LoVo (cell line): ENCODE measurements at places on chromosomes 4 and X.

GRCh38 chr4:182291175-182291574 is 48.0 kb downstream of the TENM3 start:
- no peak for DNase-seq

DNA sequence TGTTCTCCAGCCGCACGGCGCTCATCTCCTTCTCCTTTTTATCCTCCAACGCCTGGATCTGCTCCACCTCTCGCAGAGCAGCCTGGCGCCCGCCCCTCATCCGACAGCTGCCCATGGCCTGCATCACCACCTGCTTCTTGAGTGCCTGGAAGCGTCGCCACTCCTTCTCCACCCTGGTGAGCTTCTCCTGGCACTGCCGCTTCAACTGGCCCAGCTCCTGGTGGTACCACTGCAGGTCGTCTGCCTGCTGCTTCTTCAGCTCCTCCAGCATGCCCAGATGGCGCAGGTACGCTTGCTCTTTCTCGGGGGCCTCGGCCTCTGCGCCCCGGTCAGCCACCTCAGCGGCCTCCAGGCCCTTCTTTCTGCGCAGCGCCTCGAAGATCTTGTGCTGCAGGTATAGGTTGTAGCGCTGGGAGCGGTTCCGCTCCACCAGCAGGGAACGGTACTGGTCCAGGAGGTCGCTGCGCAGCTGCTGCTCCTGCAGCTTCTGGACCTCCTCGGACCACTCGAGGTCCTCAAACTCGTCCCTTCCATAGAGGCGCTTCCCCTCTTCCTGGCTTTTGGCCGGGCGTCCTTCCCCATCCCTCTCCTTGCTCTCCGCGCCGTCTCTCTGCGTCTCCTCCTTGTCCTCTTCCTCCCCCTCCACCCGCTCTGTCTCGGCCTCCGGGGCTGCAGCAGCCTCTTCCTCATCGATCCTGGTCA is 1.2 kb upstream of the TADA2B start:
- DNase-seq: no peak

GRCh38 chr4:78779280-78779679 is 3.1 kb downstream of the BMP2K start:
- no peak for DNase-seq

- DNase-seq: no peak
Measured at GRCh38 chrX:113726009-113726408, 857.9 kb upstream of the HTR2C start.

DNA sequence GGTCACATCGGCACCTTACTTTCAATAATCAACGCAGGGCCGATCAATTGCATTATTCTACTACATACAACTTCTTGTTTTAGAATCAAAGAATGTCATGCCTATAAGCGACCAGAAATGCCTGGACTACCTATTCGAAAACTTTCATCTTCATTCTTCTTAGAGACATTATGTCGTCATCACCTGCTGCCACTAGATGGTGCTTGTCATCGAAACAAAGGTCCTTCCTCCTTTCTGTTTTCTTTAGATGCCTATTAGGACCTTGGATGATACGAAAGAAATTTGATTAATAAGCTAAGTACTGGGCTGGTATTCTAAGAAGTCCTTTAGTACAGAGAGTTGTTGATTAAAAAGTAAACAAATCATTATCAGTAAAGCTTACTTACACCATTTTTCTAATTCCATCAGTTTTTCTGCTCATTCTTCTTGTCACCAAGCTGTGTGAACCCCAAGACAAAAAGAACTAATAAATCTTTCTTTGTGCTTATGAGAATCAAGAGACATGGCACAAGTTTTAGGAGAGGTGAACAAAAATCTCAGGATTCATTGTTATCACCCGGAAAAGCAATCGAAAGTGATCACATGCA is 154.5 kb upstream of the SLC4A4 start:
- DNase-seq: peak; percentile 67

DNA sequence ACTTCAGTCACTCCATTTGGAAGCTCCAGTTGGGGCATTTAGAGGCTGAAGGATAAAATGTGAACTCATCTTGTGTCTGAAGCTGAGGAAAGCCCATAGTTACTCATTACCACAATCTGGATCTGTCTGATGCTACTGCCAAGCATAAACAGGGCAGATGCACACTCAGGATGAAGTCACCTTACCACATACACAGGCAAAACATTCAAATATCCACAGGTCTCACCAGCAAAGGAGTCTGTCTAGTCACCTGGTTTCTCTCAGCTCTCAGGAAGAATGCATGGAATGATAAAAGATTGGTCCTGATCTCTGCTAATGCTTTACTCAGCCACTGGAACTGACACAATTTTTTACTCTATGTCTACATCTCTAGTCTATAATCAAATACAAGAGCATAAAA is 13.0 kb upstream of the ODAPH start:
- DNase-seq: peak; percentile 15

- DNase-seq: no peak
Measured at GRCh38 chr4:48761286-48761685, 18.8 kb downstream of the FRYL start.

DNA sequence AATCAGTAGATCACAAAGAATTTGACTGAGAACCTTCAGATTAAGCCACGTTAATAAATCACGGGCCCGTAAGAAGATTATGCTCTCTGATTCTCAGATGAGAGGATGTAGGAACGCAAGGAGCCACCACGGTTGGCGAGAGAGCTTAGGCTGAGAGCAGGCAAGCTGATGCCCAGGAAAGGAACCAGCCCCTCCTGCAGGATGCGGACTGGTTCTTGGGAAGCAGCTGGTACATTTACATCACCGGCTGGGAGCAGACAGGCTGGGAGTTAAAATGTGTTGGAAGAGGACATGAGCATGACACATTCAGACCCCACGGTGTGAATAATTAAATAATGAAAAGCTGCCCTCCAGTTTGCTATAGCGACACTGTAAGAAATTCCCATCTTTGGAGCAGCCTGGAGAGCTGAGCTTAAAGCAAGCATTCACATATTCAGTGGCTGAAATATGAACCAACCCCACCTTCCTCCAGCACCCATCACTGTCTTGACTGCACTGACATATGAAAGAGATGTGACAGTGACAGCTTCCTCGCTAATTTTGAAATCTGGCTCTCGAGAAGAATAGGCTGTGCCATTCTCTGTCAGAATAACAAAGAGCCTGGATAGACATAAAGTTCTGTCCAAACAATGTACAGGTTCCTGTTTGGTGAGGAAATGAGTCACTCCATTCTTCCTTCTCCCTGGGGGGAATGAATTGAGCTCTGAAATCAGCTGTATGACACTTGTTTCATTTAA is 33.1 kb downstream of the LNX1 start:
- no peak for DNase-seq

DNA sequence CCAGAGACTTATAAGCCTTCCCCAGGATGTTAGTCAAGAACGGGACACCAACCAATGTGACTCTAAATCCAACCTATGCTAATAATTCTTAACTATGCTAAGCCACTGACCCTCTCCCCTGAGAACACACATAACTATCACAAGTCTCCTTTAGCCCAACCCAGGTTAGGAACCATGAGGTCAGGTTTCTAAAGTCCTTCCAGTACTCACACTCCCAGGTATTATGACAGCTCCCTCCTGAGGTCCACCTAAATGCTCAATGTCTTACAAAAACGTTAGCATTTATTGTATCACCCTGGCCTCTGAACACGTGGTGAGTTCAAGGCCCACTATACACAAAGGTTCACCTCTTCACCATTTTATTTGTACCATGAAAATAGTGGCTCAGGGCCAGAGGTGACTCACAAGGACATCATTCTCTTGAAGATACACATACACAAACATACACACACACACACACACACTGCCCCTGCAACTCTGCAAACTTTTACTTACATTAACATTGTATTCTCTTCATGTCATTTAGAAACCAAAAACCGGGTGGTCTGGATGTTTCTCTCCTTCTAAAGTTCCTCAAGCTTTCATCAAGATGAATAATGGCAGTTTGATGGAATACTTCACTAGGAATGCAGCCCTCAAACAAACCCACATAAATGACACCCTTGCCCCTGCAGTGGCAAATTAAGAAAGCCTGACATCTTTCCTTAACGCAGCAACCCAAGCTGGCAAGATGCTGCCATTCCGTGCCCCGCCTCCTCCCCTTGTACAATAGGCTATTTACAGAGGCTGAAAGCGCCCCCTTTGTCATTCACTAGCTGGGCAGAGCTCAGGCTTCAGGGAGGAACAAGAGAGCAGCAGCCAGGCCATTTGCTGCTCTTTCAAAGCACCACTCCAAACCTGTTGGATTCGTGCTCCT is 17.7 kb downstream of the ACSL1 start:
- DNase-seq: no peak

- DNase-seq: no peak
Measured at GRCh38 chrX:150907474-150907873, 9.0 kb upstream of the CD99L2 start.

DNA sequence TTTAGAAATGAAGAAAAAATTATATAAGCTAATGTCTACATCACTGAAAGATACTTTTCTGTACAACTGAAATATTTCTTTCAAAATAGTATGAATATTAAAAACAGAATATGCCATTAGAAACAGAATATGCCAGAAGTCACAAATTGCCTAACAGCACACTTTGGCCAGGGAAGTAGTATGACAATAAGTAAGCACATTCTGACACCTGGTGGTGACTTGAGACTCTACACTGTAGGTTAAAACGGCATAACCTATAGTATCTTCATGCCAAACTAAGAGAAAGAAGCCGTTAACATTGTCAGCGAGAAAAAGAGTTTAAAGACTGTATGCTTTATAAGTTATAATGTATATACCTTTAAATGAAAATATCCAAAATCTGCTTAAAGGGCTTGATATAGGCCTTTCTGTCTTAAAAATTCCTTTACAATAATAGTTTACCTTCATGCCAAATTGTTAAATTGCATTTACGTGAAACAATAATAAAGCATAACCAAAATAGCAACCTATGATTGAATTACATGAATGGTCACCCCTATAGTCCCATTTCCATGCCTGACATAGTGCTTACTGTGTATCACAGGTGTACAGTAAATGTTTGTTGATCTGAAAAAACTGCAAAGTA is 32.8 kb downstream of the FAM13A start:
- DNase-seq: peak; percentile 76

DNA sequence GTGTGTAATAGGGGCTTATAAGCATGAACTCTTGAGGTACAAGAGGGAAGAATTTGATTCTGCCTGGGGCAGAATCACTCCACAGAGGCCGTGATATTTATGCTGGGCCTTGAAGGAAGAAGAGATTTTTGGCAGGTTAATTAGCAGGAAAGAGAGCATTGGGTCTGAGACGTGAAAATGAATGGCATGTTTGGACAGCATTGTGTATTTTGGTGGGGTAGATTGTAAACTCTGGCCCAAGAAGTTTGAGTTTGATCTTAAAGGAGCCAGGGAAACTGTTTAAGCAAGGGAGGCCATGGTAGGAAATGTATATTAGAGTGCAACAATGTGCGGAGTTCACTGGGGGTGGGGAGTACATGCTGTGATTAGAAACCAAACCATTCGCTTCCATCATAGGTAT is 62.4 kb downstream of the NPNT start:
- DNase-seq: no peak

GRCh38 chrX:48854898-48855297 is 19.5 kb upstream of the PCSK1N start:
- DNase-seq: no peak

DNA sequence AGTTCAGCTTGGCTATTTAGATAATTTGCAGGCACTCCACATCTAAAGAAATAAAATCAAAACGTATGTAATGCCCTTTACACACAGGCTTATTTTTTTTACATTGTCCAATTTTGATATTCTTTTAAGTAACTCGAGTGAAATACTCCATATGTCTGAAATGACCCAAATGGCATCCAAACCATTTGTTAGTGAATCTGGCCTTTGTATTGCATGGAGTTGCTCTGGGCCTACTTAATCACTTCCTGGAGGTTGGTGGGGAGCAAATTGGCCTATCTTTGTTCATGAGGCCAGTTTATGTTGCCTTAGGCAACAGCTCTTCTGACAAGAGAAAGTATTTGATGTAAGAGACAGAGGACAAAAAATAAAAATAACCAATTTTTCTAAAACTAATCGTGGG is 47.6 kb upstream of the TMEM131L start:
- DNase-seq: no peak

GRCh38 chr4:153790962-153791551 is 2.2 kb upstream of the SFRP2 start:
- no peak for DNase-seq

- DNase-seq: no peak
Measured at GRCh38 chr4:106677213-106677612, 308.6 kb upstream of the GIMD1 start.

GRCh38 chrX:127519323-127519722 is 532.9 kb downstream of the ACTRT1 start:
- no peak for DNase-seq

- DNase-seq: no peak
Measured at GRCh38 chrX:154834562-154834961, at the start of gene SMIM9. Gene SMIM9, minus strand, starts transcription at chrX:154834662. Its CDS starts 3,806 bp downstream, at chrX:154830856.

GRCh38 chr4:169621731-169622492 is 1.5 kb downstream of the CLCN3 start:
- DNase-seq: peak; percentile 79

DNA sequence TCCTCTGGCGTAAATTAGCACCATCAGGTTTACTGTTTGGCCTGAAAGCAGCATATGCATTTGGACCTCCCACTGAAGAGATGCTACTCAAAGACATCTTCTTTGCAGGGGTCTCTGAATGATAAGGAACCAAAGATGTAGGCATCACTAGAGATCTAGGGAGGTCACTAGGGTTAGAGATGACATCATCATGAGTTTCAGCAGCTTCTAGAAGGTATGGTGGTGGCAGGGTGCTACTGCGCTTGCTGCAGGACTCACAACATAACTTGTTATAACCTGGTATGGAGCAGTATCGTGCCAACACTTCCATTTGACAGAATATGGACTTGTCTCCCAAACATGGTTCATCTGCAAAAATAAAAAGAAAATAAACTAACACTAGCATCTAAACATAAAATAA is 251.6 kb downstream of the NPFFR2 start:
- DNase-seq: no peak

DNA sequence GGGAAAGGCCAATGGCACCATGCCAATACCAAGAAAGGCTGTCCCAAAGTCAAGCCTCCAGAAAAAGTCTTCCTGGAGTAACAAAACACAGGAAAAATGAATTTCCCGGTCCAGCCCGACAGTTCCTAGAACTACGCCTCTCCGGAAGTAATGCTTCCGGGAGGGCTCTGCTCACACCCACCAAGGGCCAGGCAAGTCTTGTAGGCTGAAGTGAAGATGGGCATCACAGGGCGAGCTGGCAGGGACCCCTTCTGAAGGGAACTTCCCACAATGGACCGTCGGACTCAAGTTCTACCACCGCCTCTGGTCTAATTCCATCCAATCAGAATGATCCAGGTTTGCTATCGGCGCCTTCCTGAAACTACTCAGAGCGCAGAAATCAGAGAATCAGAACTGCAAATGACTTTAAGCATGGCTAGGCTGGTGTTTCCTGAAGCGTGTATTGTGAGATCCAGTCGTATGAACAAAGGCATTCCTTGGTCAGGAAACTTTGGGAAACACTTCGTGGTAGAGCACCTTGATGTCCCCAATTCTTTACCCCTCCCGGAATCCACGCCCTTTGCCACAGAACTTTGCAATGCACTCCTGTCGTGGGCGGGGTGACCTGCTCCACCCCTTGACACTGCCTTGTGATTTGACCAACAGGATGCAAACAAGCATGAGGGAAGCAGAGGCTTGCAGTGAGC is 127.8 kb downstream of the BCOR start:
- DNase-seq: peak; percentile 23
